Tibial nerve (tissue), 4 donors: ENCODE measurements at places on chromosomes 7 and 10.

DNA sequence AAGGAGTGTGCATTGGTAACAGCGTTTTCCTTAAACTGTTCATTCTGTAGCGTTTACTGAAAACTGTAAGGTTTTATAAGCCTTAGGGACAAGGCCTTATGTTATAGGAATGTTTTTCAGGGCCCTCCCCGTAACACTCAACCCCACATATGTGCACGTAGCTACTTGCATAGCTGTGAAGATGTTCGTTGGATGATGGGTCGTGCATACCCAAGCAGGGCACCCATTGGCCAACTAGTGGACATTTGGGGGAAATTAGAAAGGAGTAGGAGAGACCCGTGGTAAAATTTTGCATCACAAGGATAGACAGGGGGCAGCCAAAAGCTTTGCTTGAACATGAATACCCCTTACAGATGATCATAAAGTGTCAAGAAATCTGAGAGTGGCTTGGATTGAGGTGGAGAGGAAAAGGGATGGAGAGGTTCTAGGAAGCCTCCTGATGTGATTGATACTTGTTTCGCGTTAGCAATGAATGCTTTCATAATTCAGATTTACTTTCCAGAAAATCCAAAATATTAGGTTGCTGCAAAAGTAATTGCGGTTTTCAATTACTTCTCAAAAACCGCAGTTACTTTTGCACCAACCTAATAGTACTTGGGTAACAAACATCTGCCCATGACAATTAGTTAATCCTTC, 878 bp downstream of the SEC61A2 start:
- no peak for DNase-seq

- no peak for DNase-seq
These were observed 108.0 kb upstream of the LSM8 start for GRCh38 chr7:118075936-118076335.

GRCh38 chr10:114751856-114752255, 69.7 kb upstream of the FHIP2A start:
- no peak for DNase-seq

DNA sequence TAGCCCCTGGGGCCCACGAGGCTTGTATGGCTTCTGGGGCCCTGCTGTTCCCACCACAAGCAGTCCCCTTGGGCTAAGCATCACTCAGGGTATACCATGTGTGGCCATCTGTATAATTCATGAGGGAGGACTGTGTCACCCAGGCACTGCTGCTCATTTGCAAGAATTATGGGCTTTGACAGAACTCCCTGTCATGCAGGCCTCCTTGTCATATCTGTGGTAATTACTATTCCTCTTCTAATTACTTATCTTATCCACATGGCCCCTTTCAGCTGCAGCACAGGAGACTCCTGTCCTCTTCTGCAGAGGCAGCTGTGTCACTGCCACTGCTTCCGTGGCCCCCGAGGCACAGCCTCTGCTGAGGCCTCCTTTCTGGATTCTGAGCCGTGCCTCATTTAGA, 46.3 kb downstream of the LRMDA start:
- no peak for DNase-seq

- DNase-seq = no peak
These were observed 1127.7 kb downstream of the REEP3 start for GRCh38 chr10:64648915-64649314.

DNA sequence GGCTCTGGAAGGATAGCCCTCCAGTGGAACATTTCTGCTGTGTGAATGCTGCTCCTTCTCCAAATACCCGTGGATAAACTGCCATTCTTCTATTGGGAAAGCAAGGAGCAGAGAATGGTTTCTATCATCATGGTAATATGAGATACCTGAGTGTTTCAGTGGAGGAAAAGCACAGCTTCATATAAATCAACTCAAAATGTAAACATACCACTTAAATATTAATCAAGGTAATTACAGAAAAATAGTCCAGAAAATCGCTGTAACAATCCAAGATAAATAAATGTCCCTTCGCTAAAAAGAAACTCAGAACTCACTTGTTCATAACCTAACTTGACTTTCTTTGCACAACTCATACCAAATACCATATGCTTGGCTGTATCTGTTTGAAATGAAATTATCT, 635.8 kb downstream of the PARD3 start:
- DNase-seq = no peak

DNA sequence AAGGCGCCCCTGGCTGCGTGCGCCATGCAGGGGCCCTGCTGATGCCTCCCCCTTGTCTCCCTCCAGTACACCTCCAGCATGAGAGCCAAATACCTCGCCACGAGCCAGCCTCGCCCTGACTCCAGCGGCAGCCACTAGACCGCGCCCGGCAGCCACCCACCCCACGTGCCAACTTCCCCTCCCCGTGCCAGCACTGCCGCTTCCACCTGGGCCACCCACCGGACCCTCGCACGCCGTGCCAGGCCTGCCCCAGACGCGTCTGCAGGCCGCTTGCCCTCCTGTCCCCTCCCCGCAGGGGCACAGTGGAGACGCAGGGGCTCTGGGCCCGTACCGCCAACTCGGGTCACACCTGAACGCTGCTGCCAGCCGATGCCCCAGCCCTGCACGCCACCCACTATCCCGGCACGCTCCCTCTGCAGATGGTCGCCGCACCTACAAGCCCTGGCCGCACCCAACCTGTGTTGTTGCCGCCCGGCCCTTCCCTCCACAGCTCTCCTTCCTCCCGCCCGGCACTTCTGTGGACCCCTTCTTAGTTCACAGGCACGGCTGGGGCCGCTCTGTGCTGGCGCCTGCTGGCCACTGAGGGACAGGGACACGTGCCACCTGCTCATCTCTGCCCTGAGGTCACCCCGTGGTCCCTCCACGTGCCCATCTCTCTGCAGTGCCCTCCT, 26.3 kb upstream of the AMZ1 start:
- no peak for DNase-seq

DNA sequence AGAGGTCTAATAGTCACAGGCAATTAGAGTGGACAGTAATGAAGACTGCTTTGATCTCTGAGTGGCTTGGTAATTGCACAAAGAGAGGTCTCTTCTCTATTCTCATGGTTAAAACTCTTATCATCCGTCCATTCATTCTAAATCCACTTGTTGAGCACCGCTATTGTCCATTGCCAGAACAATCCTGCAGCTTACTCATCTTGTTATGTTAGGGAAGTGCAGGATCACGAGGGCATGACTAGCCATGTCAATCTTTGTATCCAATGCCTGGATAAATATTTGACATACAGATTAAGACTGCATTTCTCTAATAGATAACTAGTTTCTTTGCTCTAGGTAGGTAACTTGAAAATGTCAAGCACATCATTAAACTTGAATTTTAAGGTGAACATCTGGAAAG, 14.9 kb downstream of the SFTPD start:
- no peak for DNase-seq

GRCh38 chr10:6395606-6396005, 184.5 kb downstream of the PRKCQ start:
- DNase-seq = no peak

- DNase-seq = no peak
These were observed 765.3 kb downstream of the REEP3 start for GRCh38 chr10:64286533-64286932.

- DNase-seq = no peak
These were observed at the start of gene SLC16A12 for GRCh38 chr10:89535171-89536012. Gene SLC16A12 (minus strand): TSS chr10:89535594. CDS start chr10:89462578, 73,016 bp downstream.

DNA sequence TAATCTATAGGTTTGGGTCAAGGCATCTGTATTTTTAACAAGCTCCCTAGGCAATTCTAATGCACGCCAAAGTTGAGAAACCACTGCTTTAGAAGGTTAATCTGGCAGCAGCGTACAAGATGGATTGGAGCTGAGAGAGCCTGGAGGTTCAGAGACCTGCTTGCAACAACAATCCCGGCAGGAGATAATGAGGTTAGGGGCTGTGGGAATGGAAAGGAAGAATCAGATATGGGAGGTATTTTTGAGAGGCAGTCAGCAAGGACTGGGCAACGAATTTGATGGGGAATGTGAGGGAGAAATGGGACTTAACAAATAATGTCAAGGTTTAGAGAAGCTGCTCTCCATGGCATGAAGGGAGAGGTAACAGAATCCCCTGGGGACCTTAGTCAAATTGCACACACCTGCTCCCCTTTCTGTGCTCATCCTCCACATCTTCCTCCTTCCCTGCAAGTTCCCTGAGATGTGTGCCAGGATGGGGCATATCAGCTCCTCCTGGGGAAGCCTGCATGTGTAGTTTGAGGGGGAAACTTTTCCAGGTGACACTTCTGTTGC, 731.0 kb upstream of the GALNT17 start:
- no peak for DNase-seq

DNA sequence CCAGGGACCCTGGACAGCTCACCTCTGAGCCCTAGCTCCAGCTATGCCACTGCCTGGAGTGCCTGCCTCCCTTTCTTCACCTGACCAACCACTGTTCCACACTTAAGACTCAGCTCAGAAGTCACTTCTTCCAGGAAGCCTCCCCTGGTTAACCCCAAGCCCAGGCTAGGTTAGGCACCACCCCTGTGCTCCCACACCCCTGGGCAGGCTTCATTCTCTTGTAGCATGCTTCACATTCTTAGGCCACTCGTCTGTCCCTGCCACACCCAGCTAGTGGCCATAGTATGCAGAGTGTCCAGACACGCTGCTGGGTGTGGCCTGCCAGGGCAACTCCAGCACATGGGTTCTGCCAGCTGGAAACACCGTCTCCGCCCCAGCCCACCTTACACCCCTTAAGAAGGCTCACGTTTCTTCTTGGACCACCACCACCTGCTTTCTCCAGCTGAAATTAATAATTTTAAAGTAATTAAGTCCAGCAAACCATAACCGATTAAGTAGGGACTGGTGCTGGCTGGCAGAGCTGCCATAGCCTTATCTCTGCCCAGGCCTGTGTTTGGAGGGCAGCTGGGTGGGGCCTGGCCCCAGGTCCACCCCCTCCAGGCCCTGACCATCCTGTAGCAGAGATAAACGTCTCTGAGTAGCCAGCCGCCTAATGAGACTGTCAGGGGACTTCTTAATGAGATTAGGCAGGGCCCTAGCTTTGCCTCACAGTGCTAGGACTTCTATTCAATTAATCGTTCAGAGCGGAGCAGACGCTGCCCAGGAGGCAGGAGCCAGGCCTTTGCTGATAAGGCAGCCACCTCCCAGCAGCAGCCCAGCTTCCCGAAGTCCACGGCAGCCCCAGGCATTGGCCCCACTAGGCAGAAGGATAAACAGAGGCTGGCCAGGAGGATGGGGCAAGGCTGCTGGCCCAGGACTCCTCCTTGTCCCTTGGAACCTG, 20.5 kb downstream of the GRID1 start:
- no peak for DNase-seq
